ENCODE measurements at places on chromosomes 6 and 20.

DNA sequence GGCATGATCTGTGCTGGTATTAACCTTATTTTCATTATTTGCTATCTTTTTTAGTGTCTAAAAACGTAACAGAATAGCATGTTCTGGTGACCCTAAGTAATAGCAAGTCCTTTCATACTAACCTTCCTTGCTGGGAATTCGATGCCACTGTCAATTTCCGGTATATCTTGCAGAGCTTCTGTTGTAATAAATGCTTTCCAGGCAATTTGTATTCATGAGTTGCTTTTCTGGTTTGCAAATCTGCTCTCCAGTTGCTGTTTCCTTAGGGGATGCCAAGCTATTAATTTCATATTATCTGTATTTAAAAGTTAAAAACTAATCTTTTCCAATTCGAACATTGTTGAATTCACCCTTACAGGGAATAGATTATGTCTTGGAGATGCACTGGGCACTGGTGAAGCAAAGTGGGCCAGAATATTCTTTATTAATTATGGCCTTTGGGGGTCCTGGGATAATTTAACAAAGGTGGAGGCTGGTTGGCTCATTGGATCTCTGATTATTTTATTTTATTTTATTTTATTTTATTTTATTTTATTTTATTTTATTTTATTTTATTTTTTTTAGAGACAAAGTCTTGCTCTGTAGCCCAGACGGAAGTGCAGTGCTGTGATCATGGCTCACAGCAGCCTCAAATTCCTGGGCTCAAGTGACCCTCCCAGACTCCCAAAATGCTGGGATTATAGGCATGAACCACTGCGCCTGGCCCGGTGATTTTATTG, 123.6 kb upstream of the GLP1R start:
- DNase-seq = no peak

GRCh38 chr6:140105857-140106256, 731.4 kb upstream of the CITED2 start:
- peak; percentile 18 for DNase-seq

DNA sequence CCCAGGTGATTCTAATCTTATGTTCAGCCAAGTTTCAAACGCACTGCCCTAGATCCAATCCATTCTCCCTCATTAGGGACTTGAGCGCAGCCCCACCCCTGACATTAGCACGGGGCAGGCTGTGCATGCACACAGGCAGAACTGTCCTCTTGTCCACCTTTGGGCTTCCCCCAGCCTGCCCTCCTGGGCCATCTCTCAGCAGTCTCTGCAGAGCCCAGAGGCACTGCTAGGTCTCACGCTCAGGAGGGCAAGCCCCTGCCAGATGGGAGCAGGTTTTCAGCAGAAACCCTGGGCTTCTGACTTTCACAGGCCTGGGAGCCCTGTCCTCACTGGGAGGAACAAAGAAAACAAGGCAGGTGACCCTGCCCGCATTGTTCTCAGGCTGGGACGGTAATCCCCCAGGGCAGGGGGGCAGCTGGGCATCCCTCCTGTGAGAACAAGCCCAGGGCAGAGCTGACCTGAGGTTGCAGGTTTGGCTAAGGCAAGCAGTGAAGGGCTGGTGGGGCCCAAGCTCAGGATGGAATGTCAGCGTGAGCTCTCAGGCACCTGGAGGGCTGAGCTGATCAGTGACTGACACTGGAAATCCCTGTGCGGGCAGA, 24.5 kb downstream of the KCNK5 start:
- DNase-seq = no peak

- DNase-seq = peak; percentile 55
Measured at GRCh38 chr6:2792330-2793110, 27.3 kb downstream of the WRNIP1 start.

DNA sequence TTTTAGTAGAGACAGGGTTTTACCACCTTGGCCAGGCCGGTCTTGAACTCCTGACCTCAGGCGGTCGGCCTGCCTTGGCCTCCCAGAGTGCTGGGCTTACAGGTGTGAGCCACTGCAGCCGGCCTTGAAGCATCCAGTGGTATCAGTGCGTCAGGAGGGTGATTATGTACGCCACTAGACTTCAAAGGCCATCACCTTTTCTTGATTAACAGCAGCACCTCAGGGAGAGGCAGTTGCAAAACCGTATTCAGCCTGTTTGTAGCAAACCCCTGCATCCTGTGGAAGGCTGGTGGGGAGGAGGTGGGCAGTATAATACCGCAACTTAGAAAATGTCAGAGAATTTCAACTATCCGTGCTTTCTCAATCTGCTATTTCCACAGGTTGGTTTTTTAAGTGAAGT, 27.3 kb upstream of the SHLD1 start:
- DNase-seq = no peak

- DNase-seq = no peak
Measured at GRCh38 chr20:41425180-41425884, 58.7 kb upstream of the EMILIN3 start.

- peak; percentile 40 for DNase-seq
Measured at GRCh38 chr6:6331946-6332601, 11.6 kb upstream of the F13A1 start.

GRCh38 chr20:25037288-25038102, 20.4 kb downstream of the ACSS1 start:
- DNase-seq = no peak

DNA sequence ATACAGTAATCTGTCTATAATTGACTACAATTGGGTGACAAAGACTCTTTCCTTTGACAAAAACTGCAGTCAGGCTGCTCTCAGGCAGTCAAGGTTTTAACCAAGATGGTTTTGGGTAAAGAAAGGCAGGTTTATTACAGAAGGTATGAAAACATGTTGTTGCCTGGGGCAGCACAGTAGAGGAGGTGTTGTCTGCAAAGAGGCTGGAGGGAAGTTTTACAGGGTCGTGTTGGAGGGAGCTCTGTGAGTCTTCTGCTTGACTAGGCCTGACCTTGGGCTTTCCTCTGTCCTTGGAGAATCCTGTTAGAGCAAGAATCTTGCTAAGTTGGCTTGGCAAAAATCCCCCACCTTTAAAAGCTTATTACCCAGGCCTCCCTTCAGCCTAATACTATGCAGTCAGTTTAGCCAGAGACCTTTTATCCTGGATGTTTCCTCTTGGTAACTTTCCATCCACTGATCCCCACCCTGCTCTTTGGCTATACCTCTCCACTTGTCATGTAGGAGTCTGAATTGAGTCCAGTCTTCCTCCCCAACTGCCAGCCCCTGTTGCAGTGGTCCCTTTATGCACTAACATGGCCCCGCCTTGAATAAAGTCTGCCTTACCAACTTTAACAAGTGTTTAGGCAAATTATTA, 143.0 kb upstream of the SLC22A16 start:
- no peak for DNase-seq

- DNase-seq = no peak
Measured at GRCh38 chr20:20786428-20786827, 74.0 kb upstream of the RALGAPA2 start.

GRCh38 chr6:108618623-108619152, 58.0 kb downstream of the FOXO3 start:
- DNase-seq = no peak

- no peak for DNase-seq
Measured at GRCh38 chr20:62792940-62793756, 3.1 kb upstream of the MRGBP start.

GRCh38 chr6:73200735-73201134, 24.6 kb downstream of the KHDC1L start:
- peak; percentile 4 for DNase-seq

GRCh38 chr6:93163146-93163545, 256.2 kb downstream of the EPHA7 start:
- peak; percentile 0 for DNase-seq

GRCh38 chr20:39124064-39124463, 161.9 kb downstream of the DHX35 start:
- DNase-seq = no peak

DNA sequence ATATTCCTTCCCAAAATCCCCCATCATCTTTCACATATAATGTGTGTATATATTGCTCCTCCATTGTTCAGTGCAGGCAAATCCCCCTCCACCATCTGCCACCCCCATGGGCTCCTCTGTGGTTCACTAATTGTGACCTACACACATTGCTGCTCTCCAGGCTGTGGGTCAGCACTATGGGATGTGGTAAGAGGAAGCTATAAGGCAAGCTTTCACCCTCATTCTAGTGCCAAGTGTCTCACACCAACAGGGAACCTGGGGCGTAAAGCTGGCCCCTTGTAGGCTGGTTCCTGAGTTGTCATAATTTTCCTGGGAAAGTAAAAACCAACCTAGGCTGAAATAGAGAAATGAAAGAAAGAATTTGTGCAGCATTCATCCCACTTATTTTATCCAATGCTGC, 16.8 kb downstream of the FKBP1A start:
- DNase-seq = no peak

GRCh38 chr6:110493253-110493800, 16.9 kb upstream of the SLC22A16 start:
- DNase-seq = no peak

- peak; percentile 47 for DNase-seq
Measured at GRCh38 chr6:16950302-16950701, 151.5 kb upstream of the STMND1 start.

- DNase-seq = no peak
Measured at GRCh38 chr6:24836109-24836508, 37.4 kb upstream of the ARMH2 start.

DNA sequence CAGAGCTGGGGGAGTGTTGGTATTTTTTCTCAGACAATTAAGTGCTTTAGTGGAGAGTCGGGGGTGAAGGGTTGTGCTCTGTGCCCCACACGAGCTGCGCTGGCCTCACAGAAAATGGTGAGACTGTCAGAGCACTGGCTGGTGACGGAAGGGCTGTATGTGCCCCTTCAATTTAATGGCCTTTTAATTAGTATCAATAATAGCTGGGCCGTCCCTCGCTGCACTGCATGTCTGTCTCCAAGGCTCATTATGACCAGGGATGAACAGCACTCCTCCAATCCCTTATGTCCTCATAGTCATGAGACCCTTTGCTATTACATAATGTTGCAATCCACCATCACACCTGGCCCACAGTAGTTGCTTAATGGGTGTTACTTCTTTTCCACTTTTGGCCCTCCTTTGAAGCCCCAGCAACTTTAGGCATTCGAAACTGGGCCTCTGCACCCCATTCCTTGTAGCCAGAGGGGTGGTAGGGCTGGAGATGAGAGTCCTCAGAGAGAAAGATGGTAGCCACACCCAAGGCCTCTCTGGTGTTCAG, 9.5 kb upstream of the RALY start:
- no peak for DNase-seq

DNA sequence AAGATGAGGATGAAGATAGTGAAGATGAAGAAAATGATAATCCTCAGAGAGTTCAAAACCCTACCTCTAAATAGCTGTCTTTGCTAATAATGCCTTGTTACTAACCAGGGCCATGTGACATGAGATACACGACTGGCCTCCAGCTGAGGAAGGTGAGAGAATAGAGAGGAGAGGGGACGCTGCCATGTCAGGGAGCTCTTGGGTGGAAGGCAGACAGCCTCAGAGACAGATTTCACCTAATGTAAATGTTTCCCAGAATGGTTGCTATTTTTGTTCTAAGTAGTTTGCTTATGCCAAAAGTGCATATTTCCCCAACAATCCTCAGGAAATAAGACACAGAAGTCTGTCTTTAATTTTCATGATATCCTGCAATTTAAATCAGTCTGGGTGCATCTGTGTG, 138.4 kb downstream of the ELOVL4 start:
- DNase-seq = no peak

GRCh38 chr20:31690124-31690666, 32.5 kb downstream of the BCL2L1 start:
- DNase-seq = no peak

DNA sequence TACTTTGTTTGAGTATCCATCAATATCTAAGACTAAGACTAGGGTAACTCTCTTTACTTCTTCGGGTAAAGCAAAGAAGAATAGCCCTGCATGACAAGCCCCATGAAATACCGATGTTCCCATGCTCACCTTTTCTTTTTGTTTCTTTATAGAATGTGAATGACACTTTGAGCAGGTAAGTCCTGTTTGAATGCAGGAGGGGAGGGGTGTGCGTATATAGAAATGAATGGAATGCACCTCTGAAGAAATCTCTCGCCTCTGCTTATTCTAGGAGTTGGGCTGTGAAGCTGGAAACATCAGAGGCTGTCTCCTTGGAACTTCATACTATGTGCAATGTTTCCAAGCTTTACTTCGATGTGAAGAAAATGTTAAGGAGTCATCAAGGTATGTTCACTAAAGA, 10.3 kb downstream of the TRIM38 start:
- DNase-seq = no peak

DNA sequence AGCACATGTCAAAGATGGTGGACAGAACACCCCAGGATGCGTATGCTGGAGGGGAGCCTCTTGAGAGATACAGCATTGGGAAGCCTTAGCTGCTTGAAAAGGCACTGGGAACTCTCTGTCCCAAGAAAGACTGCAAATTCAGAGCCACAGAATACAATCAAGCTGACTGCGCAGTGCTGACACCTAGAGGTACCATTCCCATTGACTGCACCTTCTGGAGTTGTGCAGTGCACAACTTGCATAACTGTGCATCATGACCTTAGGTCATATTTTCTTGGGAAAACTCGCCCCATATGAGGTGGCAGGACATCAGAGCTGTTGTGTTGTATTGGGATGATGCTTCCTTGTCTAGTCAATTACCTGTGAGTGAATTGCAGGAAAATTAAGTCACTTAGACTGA, 646.5 kb upstream of the NOX3 start:
- DNase-seq = peak; percentile 9

GRCh38 chr6:111952274-111952673, 79.0 kb upstream of the FYN start:
- DNase-seq = no peak

GRCh38 chr6:53361549-53362031, 12.8 kb upstream of the ELOVL5 start:
- DNase-seq = no peak

DNA sequence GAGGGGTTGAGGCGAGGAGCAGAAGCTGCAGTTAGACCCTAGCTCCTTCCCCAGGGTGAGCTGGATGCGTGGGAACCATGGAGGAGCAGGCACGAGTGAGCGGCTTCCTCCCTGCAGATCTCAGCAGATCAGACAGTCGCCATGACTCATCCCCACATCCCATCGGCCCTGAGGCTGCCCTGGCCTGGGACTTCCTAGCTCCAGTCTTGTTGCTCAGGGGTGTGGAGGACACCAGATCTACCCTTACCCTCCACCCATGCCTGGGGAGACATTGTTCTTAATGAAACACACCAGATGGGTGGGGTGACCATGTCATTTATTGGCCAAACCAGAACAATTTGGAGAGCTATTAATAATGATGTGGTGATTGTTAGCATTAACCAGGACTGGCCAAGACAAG, 36.3 kb upstream of the TGM2 start:
- peak; percentile 76 for DNase-seq
